ENCODE measurements at places on chromosomes 16 and 17.
A peak's percentile ranks its signal among the peaks of the same experiment; 100 is the strongest.

DNA sequence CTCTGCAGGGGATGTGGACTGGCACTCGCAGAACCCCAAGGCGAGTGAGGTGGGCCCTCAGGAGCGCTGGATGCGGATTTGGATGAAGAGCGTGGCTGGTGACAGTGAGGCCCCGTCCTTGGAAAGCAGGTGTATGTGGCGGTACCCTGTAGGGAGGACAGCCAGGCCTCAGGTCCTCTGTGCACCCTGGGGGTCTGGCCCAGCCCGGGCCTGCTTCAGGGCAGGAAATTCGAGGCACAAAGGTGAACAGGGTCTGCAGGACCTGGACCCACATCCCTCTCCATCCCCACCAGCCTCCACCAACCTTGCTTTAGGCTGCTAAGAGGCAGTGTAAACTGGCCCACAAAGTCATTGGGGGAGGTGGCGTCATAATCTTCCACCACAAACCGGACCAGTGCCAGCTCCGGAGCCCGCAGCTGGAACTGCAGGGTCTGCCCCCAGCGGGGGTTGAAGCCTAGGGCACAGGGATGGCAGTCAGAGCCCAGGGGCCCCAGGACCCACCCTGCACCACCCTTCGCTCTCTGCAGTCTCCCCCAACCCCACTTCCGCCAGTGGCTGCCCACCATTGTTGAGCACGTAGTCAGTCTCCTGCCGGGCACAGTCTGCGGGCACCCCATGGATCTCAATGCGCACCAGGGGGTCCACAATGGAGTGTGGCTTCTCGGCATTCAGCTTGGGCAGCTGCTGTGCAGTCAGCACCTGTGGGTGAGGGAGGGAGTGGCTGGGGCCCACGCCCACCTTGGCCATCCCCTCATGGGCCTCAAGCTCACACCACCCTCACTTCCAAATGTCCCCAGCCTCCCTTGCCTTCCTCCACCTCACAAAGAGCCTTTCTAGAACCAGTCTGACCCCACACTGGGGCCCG is 19.5 kb downstream of the PLCD3 start:
- DNase-seq: no peak

GRCh38 chr17:8785547-8786413 is 13.4 kb downstream of the MFSD6L start:
- peak; percentile 91 for DNase-seq

DNA sequence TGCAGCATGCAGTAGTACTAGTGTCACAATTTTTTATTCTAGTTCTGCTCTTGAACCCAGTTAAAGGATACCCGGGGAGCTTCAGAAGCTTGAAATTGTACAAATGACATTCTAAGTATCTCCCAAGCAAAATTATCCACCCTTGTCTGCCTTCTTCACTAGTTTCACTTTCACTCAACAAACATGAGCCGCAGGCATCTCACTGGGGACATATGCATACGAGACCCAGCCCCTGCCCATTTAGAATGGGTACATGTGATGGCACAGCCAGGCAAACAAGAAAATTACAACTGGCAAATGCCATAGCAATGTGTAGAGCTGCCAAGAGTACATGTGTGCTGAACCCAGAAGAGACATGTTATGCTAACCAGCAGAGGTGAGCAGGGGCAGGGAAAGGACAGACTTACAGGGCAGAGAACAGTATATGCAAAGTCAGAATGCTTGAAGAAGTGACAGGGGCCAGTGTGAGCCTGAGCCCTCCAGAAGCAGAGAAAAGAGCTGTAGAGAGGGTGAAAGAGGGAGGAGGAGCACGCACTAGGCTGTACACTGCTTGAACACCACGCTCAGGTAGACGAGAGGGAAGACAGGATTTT is 8.3 kb downstream of the GINS2 start:
- no peak for DNase-seq

DNA sequence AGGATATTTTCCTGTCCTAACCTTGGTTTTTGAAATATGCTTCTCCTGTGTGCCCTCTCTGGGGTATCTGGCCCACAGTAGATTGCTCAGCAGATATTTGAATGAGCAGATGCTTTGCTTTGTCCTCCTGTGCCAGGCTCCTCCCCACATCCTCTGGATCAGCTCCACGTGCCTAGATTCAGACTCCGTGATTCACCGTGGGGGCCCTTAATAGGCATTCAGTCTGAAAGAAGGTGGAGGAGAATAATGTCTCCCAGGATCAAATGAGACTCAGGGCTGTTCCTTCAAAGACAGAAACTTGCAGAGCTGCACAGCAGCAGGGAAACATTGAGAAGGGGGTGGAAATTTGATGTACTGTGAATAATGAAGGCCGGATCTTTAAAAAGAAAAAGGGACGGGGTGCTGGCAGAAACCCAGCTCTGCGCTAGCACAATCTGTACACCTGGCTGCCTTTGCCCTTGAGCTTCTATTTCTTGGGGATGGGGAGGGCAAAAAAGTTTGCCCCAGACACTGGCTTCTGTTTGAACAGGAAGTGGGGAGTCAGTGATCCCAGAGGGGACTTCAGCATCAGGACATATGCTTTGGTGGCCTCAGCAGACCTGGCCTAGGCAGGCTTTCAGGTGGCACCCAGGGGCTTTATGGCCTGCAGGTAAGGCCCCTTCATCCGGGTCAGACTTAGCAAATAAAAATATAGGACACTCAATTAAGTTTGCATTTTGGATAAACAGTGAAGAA is 15.9 kb upstream of the SLC12A3 start:
- DNase-seq: peak; percentile 61

DNA sequence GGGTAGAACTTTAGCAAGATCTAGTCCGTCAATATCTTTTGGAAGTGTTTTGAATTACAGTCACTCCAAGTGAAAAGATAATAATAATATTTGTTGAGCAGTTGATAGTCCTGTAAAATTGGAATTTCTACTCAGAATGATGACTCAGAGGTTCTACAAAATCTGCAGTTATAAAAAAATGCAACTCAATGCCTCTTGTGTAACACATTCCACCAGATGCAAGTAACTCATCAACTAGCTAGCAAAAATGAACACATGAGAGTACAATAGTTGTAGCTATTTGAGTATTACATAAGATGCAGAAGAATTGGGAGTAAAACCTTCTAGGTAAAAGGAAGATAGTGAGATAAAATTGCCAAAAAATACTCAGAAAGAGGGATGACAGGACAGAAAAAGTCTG is 177.2 kb downstream of the CDH8 start:
- no peak for DNase-seq
